SJCRH30 (cell line): ENCODE measurements at places on chromosomes 4 and X. TPM values are rescaled to one million over a fixed set of nuclear protein-coding genes. Genes with fewer than 3 reads are reported as not detected.

The STIM2 gene
- 25.7 and 33.7 TPM in 2 replicates for total RNA-seq

DNA sequence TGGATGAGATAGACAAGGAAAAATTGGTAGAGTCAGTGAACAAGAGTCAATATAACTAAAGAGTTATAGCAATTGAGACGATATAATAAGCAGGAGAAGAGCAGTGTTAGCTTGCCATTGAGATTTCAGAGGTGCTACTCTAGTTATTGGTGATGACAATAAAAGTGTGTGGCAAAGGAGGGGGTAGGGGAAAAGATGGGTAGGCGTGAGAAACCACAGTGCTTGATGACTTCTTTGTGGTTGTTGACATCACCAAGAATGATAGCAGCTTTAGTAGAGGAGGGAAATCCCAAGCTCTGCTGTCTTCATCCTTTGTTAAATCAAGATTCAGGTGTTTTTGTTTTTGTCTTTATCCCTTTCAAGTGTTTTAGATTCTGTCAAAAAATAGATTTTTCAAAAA, 179.9 kb upstream of the PPP3CA start:
- H3K27me3 ChIP-seq, result no peaks in the 10 kb centered on the region
- no peak overlapping the region for H3K27ac ChIP-seq
- DNase-seq, result no peak

The SLC38A5 gene
- total RNA-seq, result 13.8 and 15.4 TPM in 2 replicates

The PAGE1 gene
- total RNA-seq, result not detected in 2 replicates

The PABPC1L2A gene
- not detected in 2 replicates for total RNA-seq

DNA sequence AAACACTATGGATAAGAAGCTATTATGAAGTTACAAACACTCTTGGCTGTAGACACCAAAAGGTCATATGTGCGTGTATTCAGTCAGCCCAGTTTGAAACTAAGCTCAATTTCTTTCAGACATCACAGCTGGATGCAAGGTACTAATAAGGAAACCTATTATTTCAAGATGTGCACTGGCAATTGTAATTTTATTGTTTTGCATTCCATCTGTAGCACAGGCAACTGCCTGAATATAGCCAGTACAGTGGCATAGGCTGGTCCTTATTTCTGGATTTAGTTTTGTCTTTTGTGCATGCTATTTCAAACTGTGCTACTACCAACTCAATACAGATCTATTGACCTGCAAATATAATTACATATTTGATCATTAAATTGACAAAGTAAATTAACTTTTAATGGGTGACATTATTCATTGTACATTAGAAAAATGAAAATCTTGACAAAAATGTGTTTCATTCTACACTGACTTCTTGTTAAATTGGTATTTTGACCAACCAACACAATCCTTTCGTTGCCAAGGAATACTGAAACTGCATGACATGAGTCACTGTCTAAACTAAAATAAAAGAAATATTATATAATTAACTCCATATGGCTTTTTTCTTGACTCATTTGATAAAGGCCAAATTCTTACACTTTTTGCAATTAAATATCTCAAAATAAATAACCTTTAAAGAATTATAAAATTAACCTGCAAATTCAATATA, 594.3 kb upstream of the ADGRL3 start:
- no peak for DNase-seq
- H3K27me3 ChIP-seq, result no peaks in the 10 kb centered on the region
- H3K4me3 ChIP-seq, result no peak overlapping the region
- no peaks in the 10 kb centered on the region for H3K4me1 ChIP-seq

The NR0B1 gene
- total RNA-seq, result not detected in 2 replicates

- H3K27ac ChIP-seq, result no peak overlapping the region
- no peak for DNase-seq
- no peaks in the 10 kb centered on the region for H3K27me3 ChIP-seq
- no peaks in the 10 kb centered on the region for H3K36me3 ChIP-seq
- no peak overlapping the region for H3K4me3 ChIP-seq
- peaks cover 12% of the 10 kb centered on the region; the same call in 1 of the 2 replicates for H3K4me1 ChIP-seq
These were observed 10.6 kb upstream of the TLR8 start for GRCh38 chrX:12895866-12896265.

The PHEX gene
- total RNA-seq, result 0.73 and 1.1 TPM in 2 replicates

The FAM241A gene
- 0.03 and 0.08 TPM in 2 replicates for total RNA-seq

DNA sequence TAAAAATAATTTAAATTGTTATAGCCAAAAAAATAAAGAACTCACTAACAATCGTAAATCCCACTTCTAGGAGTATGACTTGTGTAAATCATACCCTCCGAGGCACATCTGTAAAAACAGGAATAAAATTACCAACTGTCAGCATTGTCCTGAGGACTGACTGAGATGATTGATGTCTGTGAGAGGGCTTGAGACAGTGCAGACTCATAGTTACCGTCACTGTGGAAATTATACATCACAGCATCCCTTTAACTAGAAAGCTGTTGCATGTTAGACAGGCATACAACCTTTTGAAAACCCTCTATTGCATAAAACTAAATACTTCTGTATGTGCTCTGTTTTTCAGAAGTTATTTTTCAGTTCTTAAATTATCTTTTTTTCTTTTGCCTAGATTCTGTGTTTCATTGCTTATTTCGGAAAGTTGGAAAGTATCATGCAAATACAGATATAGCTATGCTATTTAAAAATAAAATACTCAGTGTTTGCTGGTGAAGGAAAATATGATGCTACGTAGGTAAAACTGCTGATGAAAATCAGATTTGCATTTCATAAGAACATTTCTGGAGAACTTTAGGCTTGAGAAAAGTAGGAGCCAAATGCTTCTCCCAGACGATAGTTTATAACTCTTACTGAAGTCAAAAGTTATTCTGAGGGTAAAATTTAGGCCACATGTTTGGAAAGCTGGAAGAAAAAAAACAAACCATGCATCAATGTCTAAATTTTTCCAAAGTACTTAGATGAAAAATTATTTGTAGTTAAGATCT, 13.6 kb upstream of the RBPJ start:
- no peaks in the 10 kb centered on the region for H3K27me3 ChIP-seq
- H3K4me1 ChIP-seq, result no peaks in the 10 kb centered on the region
- H3K4me3 ChIP-seq, result no peak overlapping the region
- no peak overlapping the region for H3K27ac ChIP-seq
- DNase-seq, result no peak
- H3K36me3 ChIP-seq, result no peaks in the 10 kb centered on the region

DNA sequence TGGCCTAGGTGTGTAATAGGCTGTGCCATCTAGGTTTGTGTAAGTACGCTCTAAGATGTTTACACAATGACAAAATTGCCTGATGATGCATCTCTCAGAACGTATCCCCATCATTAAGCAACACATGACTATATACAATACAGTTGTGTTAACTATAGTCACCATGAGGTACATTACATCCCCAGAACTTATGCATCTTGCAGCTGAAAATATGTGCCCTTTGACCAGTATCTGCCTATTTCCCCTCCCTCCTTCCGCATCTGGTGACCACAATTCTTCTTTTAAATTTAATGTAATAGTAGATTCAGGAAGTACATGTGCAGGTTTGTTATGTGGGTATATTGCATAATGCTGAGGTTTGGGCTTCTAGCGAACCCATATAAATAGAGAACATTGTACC, 239.8 kb upstream of the IL1RAPL1 start:
- H3K27me3 ChIP-seq, result no peaks in the 10 kb centered on the region
- no peak overlapping the region for H3K4me3 ChIP-seq
- no peak overlapping the region for H3K27ac ChIP-seq
- H3K36me3 ChIP-seq, result no peaks in the 10 kb centered on the region
- no peaks in the 10 kb centered on the region for H3K4me1 ChIP-seq

GRCh38 chrX:115602729-115603389, 41.9 kb downstream of the PLS3 start:
- no peak overlapping the region for H3K4me3 ChIP-seq
- no peaks in the 10 kb centered on the region for H3K27me3 ChIP-seq
- H3K4me1 ChIP-seq, result no peaks in the 10 kb centered on the region
- H3K27ac ChIP-seq, result no peak overlapping the region
- H3K36me3 ChIP-seq, result peaks cover 22% of the 10 kb centered on the region
- no peak for DNase-seq

The DRP2 gene
- 2.7 and 3.4 TPM in 2 replicates for total RNA-seq

- no peaks in the 10 kb centered on the region for H3K4me1 ChIP-seq
- no peaks in the 10 kb centered on the region for H3K36me3 ChIP-seq
- no peak overlapping the region for H3K27ac ChIP-seq
- H3K27me3 ChIP-seq, result no peaks in the 10 kb centered on the region
- peak; percentile 21 for DNase-seq
These were observed 92.4 kb upstream of the AP1S2 start for GRCh38 chrX:15946783-15947580.

DNA sequence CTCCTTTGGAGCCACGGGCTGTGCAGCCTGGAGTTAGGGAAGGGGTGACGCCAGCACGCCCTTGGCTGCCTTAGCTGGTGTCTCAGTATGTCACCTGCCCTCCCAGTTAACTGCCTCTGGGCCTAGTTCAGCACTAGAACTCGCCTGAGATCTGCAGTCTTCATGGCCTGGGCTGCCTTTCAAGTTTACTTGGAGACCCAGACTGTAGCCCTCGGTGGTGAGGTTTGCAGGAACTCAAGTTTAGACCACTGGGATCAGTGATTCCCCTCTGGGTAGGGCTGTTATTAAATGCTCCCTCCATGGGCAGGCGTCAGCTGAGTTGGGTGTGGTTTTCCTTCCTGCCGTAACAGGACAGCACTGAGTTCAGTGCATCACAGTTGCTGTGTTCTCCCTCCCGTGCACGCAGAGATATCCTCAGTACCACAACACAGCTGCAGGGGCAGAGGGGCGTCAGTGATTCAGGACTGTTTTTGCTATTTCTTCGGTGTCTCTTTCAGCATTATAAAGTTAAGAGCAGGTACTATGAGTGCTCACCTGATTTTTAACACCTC, 30.5 kb downstream of the PLAC8 start:
- H3K36me3 ChIP-seq, result no peaks in the 10 kb centered on the region
- H3K27ac ChIP-seq, result no peak overlapping the region
- no peak overlapping the region for H3K4me3 ChIP-seq
- no peaks in the 10 kb centered on the region for H3K27me3 ChIP-seq
- DNase-seq, result peak; percentile 53
- peaks cover 4% of the 10 kb centered on the region; the same call in 1 of the 2 replicates for H3K4me1 ChIP-seq

DNA sequence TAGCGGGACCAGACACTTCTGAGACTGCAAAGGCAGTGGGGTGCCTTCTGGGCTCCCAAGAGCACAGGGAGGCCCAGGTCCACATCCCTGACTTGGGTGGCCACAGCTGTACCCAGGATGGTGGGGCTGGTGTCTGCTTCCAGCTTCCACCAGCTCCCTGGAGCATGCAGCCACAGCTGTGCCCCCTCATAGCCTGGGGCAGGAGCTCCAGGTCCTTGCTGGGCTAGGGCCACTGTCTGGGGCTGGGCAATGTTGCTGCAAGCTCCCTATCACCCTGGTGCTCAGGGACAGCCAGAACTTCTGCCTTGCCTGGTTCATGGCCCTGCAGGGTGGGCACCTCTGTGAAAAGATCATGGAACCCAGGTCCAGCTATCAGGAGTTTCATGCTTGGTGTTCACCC, 673.9 kb downstream of the SH3BGRL start:
- no peak overlapping the region for H3K27ac ChIP-seq
- no peak overlapping the region for H3K4me3 ChIP-seq
- no peaks in the 10 kb centered on the region for H3K36me3 ChIP-seq
- H3K4me1 ChIP-seq, result no peaks in the 10 kb centered on the region
- H3K27me3 ChIP-seq, result no peaks in the 10 kb centered on the region
- DNase-seq, result no peak

The TMEM271 gene
- total RNA-seq, result 1.4 TPM in 2 replicates

GRCh38 chr4:8255698-8256441, 13.7 kb upstream of the HTRA3 start:
- H3K4me3 ChIP-seq, result no peak overlapping the region
- peak overlapping the region; percentile 64 for H3K27ac ChIP-seq
- DNase-seq, result peak; percentile 93
- H3K36me3 ChIP-seq, result no peaks in the 10 kb centered on the region
- peaks cover 35% of the 10 kb centered on the region for H3K4me1 ChIP-seq
- H3K27me3 ChIP-seq, result no peaks in the 10 kb centered on the region

The LEF1 gene
- 83.9 and 84.4 TPM in 2 replicates for total RNA-seq

The PNMA3 gene
- not detected in 2 replicates for total RNA-seq

The FAM149A gene
- total RNA-seq, result 0.13 and 0.53 TPM in 2 replicates

DNA sequence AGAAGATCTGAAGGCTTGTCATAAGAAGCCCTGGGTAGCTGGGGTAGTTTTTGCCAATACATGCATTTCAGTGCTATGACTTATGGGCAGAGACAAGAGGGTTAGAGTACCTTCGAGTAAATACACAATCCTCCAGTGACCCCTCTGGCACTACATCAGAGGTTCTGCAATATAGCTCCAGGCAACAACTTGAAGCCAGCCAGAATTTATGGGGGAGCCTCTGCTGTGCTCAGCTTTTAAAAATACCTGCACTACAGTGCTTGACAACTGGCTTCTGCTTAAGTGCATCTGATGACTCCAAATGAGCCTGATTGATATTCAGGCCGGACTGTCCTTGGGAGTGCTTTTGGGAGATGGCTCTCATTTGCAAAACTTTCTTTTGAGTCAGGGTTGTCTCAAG, 44.9 kb upstream of the SMAD1 start:
- no peak overlapping the region for H3K4me3 ChIP-seq
- DNase-seq, result no peak
- H3K36me3 ChIP-seq, result no peaks in the 10 kb centered on the region
- H3K27me3 ChIP-seq, result no peaks in the 10 kb centered on the region

DNA sequence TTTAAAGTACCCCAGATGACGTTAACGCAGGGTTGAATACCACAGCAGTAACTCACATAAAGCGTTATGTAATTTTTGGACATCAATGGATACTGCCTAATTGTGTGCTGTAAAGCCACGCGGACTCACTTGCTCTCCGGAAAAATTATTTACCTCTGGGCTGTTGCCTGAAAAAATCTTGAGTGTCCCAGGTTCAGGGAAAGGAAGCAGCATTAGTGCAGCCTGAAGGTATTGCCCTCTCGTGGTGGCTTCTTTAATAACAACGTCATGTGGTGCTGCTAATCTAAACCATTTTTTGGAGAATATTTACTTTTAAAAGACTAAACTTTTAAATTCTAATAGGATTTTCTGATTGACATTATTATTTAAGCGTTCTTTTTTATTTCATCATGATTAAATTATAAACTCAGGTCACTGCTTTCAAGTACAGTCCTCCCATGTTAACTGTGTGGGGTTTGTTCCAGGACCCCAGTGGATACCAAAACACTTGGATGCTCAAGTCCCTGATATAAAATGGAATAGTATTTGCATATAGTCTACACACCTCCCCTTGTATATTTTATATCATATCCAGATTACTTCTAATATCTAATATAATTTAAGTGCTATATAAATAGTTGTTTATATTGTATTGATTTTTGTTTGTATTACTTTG, 384.8 kb downstream of the FAM133A start:
- no peaks in the 10 kb centered on the region for H3K4me1 ChIP-seq
- peak; percentile 32 for DNase-seq
- no peaks in the 10 kb centered on the region for H3K27me3 ChIP-seq
- no peak overlapping the region for H3K27ac ChIP-seq
- no peak overlapping the region for H3K4me3 ChIP-seq
